ENCODE measurements at places on chromosomes 12 and 14.

DNA sequence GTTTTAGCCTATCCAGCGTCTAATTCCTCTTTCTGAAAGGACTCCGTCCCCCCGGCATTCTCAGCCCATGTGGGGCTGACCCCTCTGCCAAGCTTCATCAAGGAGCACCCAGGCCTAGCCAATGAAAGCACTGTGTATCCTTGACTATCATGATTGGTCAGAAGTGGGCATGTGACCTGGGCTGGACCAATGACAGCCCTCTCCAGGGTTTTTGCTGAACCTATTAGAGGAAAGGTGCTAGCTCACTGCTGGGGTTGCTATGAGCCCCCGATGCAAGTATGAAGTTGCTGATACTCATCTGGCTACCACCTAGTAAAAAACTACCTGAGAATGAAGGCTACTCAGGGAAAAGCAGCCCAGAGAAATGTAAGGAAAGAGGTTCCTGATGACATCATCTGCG, 68.1 kb downstream of the LRRC74A start:
- DNase-seq, result no peak

GRCh38 chr14:103927566-103927965, 690 bp upstream of the TDRD9 start:
- no peak for DNase-seq

- no peak for DNase-seq
Observed at GRCh38 chr12:98873776-98874175, 228.7 kb downstream of the APAF1 start.

DNA sequence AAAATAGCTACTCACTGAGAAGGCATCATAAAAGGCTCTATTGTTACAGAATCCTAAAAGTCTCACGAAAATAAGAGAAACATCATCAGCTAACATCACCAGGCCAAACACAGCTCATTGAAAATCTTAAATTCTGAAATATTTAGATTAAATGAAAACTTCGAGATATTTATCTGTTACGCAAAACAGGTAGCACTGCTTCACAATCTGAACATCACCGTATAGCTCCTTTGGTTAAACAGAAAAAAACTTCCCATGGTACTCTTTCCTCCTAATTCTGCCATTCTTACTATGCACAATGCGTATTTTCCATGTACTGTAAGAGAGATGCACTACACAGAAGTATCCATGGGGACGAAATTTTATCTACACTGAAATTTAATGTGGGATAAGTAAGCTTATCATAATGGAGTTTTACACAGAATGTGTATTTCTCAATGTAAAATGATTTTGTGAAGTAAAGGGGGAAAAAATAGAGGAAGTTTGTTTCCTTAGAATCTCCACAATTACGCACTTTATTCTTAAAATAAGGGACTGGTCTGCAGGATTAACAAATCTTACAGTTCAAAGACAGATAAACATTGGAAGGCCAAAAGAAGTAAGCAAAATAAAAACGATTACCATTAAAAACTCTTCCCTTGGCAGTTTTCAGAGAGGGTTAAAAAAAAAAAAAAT, 1.9 kb downstream of the SGPP1 start:
- DNase-seq, result no peak
